CD4-positive, CD25-positive, alpha-beta regulatory T cell (primary cell): ENCODE measurements at places on chromosomes 6 and 20. TPM values are rescaled to one million over a fixed set of nuclear protein-coding genes. Genes with fewer than 3 reads are reported as not detected.

The ERVFRD-1 gene
- not detected for total RNA-seq

The PAQR8 gene
- total RNA-seq, result 5.4 TPM

The SLC52A3 gene
- not detected for total RNA-seq

The LY6G6C gene
- not detected for total RNA-seq

The OOEP gene
- 0.69 TPM for total RNA-seq

The CALHM6 gene
- total RNA-seq, result 2.1 TPM

The CGA gene
- total RNA-seq, result 0.62 TPM

The LZTS3 gene
- 24.2 TPM for total RNA-seq

The AAR2 gene
- 18.0 TPM for total RNA-seq

The MATN4 gene
- total RNA-seq, result not detected

The PGBD1 gene
- 1.0 TPM for total RNA-seq
